ENCODE measurements at places on chromosomes 13 and 19.

- DNase-seq: no peak
Measured at GRCh38 chr13:100541897-100542825, 46.4 kb downstream of the GGACT start.

DNA sequence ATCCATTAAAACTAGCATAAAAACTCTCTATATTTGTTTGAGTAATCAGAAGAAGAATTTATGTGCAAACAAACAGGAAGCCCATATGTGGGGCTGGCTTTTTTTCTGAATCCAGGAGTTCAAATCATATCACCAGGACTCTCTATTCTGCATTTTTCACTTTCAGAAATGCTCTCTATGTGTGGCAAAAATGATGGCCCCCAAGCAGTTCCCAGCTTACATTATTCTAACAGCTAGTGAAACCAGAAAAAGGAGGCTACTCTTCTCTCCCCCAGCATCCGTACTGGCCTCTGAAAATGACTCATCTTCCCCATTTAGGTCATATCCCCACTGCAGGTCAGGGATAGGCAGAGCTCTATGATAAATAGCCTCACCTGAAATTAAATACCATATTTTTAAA is 20.4 kb downstream of the RBM26 start:
- no peak for DNase-seq

- no peak for DNase-seq
Measured at GRCh38 chr19:484494-484893, 11.8 kb upstream of the MADCAM1 start.

DNA sequence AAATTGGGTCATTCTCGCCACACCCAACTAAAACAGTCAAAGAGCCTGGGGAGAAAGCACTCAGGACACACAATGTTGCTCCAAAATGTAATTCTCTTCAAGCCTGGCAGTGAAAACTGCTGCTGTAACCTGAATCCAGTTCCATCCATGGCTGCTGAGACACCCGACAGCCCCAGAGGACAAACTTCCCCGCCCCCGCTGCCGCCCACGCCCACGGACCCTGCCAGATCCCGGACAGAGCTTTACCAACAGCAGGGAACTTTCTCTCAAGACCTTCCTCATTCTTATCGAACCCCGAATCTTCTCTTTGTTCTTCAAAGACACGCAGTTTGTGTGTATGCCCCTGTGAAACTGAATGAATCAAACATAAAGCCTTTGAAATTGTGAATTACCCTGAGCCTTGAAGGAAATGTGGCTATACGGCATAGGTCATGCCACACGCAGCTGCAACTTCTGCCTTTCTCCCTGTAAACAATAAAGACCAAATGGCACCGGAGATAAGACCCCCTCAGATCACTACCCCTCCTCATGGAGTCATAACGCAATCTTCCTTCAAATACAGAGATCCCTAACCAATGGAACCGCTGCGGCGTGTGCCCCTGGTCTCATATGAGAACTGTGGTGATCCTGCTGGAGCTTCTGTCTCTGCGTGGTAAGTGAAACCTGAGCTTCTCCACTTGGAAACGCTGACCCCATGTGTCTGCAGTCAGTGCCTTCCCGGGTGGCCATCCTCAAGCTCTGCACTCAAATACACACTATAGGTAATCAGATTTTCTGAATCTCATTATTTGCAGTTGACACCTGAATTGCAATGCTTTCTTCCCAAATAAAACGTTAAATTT is 4.8 kb upstream of the LAMP1 start:
- DNase-seq: peak; percentile 26

GRCh38 chr13:35926859-35927530 is 204.2 kb downstream of the DCLK1 start:
- DNase-seq: no peak
